ENCODE measurements at places on chromosomes 13 and 19.

GRCh38 chr19:40348961-40349507, 539 bp downstream of the PLD3 start:
- DNase-seq, result peak; percentile 3

DNA sequence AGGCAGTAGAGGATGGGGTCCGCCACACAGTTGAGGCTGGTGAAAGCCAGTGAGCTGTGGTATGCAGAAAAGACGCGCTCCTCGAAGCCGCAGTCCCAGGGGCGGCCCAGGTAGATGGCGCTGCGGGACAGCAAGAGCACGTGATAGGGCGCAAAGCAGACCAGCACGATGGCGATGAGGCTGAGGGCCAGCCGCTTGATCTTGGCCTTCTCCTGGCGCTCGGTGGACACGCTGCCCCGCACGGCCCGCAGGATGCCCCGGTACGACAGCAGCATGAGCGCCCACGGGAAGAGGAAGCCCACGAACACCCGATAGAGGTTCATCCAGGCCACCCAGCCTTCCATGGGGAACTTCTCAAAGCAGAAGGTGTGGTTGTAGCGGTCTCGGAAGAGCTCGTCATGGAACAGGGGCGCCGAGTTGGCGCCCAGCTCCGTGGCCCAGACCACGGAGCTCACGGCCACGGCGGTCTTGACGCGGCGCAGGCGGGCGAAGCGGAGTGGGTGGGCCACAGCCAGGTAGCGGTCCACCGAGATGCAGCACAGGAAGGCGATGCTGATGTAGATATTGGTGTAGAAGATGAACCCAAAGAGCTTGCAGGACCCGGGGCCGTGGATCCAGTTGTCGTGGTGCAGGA, 6.5 kb upstream of the OPA3 start:
- DNase-seq, result peak; percentile 31

GRCh38 chr19:4980067-4980466, 11.2 kb downstream of the KDM4B start:
- DNase-seq, result no peak

DNA sequence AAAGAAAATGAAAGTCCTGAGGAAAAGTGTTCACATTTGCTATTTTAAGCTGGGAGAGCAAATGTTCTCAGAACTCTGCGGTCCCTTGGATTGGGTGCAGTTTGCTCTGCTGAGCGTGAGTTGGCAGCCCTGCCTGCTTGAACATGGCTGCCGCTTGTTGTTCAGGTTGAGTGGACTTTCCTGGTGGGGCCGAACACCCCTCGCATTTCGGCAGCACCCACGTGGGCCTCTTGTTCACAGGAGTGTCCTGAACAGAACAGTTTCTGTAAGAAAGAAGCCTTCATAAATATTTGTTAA, 10.8 kb upstream of the RNF113B start:
- no peak for DNase-seq

DNA sequence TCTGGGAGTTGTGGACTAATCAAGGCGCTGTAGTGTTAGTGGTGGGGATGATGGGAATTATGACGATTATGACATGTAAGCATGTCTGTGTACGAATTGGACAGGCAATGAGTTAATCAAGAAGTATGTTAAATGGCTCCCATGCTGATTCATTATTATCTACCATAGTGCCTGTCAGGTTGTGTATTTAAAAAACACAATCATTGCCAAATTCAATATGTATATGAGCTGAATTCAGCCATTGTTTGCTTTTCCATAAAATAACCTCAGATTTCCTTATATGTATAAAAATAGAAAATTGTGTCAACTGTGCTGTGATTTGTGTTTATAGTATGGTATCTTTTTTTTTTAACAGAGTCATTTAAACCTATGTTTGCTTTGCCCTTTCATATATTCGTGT, 37.1 kb downstream of the PCCA start:
- DNase-seq, result no peak

GRCh38 chr19:34618410-34618809, 58.5 kb downstream of the SCGB2B2 start:
- no peak for DNase-seq

Data from NCI-H1092 (cell line).